ENCODE measurements at places on chromosomes 3 and 15. TPM values are rescaled to one million over a fixed set of nuclear protein-coding genes. Genes with fewer than 3 reads are reported as not detected.

Gene FOXB1
- total RNA-seq: not detected

Gene FURIN
- total RNA-seq: 38.3 TPM

Gene TTLL3
- total RNA-seq: 4.2 TPM

Gene CTDSPL2
- 56.6 TPM for total RNA-seq

Gene LYSMD2
- 25.7 TPM for total RNA-seq

Gene OXTR
- total RNA-seq: 0.61 TPM

Gene OR5K2
- not detected for total RNA-seq

Gene TMCO5A
- total RNA-seq: not detected

Gene FGF12
- total RNA-seq: 32.5 TPM

DNA sequence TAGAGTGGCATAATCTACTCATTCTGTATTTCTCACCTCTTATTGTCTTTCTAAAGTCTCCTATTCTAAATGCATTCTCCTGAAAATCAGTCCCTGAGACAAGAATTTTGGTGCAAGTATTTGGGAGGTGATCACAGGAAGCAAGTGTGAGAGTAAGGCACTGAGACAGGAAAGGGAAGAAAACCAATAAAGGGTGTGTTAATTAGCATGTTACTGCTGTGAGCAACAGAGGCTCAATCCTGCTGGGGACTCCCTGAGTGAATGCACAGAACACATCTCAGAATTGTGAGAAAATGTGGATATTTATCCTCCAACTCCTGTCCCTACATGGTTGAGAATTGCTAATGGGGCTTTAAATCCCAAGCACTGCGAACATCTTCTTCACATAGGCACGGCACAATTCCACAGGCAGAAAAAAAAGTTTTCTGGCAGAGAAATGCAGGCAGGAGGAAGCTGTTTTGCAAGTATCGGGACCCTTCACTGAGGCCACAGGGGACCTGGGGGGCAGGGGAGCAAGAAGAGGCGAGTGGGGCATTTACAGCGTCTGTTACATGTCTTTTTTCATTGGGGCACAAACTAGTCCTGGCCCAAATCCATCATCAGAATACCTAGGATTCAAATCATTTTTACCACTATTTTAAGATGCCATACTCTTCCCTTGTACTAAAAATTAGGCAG lies 27.2 kb upstream of the STT3B start:
- no peak for DNase-seq

DNA sequence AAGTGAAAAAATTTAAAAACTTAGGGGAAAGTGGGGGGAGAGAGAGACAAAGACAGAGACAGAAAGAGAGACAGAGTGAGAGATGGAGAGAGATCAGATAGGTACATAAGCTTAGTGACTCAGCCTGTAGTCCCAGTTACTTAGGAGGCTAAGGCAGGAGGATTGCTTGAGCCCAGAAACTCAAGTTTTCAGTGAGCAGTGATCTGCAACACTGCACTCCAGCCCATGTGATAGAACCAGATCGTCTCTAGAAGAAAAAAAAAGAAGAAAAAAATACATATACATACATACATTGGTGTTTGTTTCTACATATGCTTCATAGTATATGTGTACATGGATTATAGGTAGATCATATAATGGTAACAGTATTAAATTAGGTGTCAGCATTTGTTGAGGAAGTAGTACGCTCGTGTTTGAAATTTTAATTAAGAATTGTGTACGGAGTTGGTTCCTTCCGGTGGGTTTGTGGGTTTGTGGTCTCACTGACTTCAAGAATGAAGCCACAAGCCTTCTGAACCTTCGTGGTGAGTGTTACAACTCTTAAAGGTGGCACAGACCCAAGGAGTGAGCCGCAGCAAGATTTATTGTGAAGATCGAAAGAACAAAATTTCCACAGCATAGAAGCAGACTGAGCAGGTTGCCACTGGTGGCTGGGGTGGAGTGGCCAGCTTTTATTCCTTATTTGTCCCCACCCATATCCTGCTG lies 38.3 kb upstream of the SNRPN start:
- DNase-seq: no peak

DNA sequence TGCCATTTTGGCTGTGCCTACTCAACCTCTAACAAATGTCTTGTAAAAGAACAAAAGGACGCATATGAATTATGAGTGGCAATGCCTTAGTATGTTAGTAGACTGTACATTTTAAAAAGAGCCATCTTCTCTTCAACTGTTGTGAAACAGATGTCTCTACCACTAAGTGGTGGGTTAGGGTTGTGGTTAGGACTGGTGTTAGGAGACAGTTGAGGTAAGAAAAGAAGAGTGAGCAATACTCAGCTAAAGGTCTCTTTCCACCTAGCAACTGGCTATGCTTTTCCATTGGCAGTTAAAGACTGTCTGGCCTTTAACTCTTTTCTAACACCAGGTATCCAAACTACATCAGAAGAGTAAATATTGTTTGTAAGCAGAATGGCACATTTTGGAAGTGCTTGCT lies 221.7 kb upstream of the TBC1D5 start:
- no peak for DNase-seq

GRCh38 chr15:46344115-46344724 lies 709.4 kb downstream of the SQOR start:
- DNase-seq: no peak

DNA sequence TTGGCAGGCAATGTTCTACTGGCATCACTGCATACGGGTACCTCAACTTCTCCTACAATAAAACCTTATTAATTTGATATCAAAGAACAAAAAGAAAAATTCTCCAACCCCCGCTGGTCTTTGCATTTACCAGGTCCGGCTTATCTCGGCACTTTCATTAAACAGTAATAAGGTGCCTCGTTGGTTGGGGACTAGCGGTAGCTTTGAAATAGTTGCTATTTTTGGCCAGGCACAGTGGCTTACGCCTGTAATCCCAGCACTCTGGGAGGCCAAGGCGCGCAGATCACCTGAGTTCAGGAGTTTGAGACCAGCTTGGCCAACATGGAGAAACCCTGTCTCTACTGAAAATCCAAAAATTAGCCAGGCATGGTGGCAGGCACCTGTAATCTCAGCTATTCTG lies 32.0 kb upstream of the CGNL1 start:
- DNase-seq: no peak

DNA sequence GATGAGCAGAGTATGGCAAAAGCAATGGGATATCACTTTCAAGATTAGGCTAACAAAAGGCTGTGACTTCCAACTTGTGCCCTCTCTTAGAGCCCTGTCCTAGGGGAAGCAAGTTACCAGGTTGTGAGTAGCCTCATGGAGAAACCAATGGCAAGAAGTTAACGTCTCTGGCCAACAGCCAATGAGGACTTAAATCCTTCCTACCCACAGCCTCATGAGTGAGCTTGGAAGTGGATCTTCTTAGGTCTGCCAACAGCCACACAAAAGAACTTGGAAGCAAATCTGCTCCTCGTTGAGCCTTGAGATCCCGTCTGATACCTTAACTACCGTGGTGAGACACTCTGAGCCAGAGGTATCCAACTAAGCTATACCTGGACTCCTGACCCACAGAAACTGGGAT lies 5.7 kb downstream of the NME9 start:
- DNase-seq: no peak

GRCh38 chr15:43795997-43796396 lies 3.9 kb downstream of the SERF2 start:
- DNase-seq: no peak

DNA sequence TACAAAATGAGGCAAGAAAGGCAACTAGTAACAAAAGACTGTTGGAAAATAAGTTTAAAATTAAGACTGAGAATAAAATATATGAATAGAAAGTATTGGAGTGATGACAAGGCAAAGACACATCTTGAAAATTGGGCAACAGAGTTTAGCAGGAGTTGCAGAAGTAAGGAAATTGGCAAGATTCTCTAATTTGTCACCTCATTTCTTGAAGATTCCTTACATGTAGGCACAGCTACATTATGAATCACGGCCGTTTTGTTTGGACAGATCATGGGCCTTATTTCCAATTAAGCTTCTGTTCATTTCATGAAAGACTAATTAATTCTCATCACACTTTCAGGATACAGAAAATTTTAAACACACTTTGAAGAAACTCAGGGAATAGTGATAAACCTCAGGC lies 170.1 kb downstream of the ROBO1 start:
- DNase-seq: no peak

DNA sequence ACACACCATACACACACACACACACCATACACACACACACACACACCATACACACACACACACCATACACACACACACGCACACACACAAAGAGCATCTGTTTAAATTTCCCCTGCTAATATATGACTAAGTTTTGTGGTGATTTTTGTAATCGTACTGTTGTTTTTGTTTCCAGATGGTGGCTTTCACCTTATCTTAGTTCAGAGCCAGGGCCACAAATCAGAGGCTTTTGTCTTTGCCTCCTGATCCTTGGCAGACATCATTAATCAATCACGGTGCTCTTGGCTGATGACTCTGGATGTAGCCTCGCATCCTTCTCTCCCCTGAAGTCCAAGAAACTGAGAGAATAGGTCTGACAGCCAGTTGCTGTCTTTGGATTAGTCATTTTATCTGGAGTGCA lies 52.1 kb downstream of the EDEM1 start:
- DNase-seq: no peak

- no peak for DNase-seq
Observed at GRCh38 chr3:99846477-99847160, 29.0 kb downstream of the CMSS1 start.

GRCh38 chr3:166296179-166296783 lies 459.1 kb upstream of the BCHE start:
- no peak for DNase-seq

GRCh38 chr3:85862893-85863455 lies 904.2 kb downstream of the CADM2 start:
- no peak for DNase-seq

GRCh38 chr3:131541288-131541687 lies 38.5 kb upstream of the MRPL3 start:
- no peak for DNase-seq

GRCh38 chr15:99452010-99452409 lies 113.8 kb upstream of the MEF2A start:
- no peak for DNase-seq

DNA sequence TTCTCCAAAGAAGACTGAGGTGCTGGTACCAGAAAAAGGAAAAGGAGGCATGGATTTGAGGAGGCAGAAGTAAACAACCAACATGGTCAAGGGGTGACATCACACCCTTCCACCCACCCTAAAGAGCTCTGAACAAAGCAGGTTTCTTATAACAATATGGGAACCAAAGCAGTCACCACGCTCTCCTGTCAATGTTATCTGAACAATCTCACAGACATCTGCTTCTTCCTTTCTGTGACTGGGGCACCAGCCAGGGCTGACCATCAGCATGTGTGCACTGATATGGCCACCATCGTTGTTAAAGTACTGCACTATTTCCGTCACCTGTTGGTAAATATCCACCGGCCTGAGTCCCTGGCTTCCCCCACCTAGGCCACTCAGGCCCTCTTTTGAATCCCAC lies 252.9 kb downstream of the SHQ1 start:
- DNase-seq: no peak

- no peak for DNase-seq
Observed at GRCh38 chr3:142004025-142004424, 127.6 kb downstream of the ATP1B3 start.

GRCh38 chr15:75449585-75450306 lies 1.7 kb downstream of the SIN3A start:
- no peak for DNase-seq

DNA sequence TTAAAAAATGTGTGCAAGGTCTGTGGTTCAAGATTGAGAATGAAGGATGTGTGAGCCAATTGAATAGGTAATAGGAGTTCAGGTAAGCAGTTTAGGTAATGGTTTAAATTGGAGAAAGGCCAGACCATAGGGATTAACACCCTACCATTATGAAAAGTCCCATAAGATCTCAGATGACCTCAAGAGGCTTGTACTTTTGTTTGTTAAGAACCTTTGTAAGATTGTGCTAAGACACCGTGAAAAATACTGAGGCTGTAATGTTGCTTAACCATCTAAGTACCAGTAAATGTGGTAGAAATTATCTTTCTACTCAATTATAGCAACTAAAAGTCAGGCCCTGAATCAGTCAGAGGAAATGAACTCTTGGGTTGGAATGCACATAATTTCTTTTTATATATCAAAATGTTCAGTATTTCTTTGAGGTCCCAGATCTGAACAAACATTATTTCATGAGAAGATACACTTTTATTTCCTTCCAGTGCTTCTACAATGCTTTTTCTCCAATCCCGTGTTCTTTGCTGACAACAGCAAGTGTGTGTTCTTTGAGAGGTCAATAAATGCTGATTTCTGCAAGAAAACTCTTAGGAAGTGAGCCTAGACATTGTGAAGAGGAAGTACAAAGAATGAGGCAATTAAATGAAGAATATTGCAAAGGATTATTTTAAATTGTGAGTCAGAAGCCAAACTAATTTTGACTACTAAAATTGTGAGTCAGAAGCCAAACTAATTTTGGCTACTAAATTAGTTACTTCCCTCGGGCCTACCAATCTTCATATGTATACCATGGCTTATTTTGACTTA lies 66.4 kb downstream of the TCF12 start:
- no peak for DNase-seq
